ENCODE measurements at places on chromosomes 7 and 10.

DNA sequence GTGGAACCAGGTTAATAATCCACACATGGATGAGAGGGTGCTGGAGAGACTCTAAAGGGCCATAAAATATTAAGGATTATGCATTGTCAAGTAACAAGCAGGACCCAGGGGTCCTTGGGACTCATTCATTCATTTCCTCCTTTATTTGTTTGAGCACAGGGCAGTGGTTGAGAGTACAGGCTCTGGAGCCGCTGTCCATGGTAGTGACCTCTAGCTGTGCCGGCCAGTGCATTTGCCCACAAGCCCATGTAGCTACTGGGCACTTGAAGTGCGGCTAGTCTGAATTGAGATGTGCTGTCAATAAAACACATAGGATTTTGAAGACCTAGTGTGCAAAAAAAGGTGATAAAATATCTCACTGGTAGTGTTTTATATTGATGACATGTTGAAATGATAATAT lies 137.6 kb downstream of the C10orf105 start:
- DNase-seq, result no peak

GRCh38 chr7:875476-876076 lies 778 bp upstream of the GET4 start:
- DNase-seq, result no peak

DNA sequence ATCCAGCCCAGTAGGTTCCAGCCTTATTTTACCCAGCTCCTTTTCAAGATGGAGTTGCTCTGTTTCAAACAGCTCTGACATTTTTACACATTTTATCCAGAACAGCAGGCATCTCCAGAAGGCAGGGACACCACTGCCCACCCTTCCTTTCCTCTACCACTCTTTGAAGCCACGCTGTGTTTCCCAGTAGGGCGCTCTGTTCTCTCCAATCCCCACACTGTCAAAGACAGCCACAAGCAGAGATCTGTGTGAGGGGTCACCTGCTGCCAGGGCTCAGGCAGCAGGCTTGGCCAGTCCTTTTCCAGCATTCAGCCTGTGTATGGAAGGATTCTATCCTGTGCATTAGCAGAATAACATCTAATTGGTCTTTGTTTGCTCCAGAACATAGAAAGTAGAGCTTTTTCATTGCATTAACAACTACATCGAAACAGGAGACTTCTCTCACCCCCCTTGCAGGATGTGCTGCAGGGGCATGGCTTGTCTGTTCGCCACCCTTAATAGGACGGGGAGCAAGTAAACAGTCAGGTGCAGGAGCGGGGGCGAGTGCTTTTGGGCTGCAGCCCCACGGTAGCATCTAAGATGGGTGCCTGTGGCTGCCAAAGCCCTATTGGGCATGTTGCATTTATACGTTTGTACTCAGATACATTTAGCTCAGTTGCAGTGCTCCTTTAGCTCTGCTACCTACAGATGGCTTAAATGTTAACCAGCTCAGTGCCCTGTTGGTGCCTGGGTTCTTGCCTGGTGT lies 326.1 kb downstream of the GALNT17 start:
- no peak for DNase-seq

DNA sequence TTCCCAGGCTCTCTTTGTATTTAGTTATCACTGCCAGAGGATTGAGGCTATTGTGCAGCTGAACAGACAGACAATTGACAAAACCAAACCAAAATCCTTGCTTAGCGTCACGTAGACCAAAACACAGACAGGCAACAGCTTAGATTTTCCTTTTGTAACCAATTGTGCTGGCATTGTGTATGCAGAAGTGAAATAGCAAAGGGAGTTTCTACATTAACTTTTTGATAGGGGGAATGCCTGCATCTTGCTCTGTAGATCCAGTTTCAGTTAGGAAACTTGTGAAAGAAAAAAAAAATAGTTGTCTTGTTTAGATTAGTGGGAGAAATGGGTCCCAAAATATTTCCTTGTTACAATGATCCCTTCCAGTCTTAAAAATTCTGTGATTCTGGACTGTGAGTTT lies 333.8 kb downstream of the BBS9 start:
- no peak for DNase-seq

GRCh38 chr7:34070511-34071323 lies 165.4 kb downstream of the BMPER start:
- no peak for DNase-seq

DNA sequence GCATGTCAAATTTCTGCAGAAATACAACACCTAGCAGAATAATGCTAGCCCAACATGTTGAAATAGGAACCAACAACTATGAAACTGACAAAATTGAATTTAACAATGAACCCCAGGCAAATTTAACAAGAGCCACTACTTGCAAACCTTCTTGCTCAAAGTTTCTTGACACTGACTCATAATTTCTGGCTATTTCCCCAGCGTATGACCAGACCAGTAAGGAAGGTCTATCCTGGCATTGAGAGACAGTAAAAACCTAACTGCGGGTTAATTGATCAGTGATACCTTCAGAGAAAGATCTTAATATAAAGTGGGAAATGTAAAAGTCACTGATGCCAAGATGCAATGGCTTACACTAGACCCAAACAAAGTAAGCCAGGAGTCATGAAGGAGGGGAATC lies 510.1 kb downstream of the ARL4A start:
- no peak for DNase-seq

Data from activated CD8-positive, alpha-beta memory T cell treated with anti-CD3 and anti-CD28 coated beads, Interleukin-2, amount 50 U/mL, for 4 hours (primary cell).